ENCODE measurements at places on chromosomes 6 and 20.
A peak's percentile ranks its signal among the peaks of the same experiment; 100 is the strongest.

DNA sequence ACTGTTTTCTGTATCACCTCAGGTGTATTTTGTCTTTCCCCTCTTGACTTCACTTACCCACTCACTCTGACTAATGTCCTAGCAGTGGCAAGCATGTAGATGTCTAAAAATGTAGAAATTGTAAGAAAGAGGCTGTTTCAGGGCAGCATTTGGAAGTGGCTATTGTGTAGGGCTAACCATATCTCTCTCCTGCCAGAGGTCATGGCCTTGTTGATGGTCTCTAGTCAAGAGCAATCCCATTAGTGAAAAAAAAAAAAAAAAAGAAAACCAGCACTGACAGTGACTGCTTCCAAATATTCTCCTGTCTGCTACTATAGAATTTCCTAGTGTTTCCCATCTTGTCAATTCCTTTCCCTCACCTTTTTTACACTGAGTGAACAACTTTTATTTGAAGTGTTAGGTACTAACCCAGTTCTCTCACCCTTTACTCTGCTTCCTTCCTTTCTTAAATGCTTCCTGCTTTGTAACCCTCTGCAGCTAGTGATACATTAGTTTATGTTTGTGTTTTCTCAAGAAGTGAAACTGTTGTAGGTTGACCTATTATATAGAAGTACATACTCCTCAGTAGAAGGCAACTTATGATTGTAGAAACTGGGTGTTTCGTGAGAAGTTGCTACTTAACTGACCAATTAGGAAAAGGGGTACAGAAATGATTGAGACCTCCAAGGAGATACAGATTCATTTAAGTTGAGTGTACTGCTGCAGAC lies 174.1 kb upstream of the PTPRK start:
- no peak for DNase-seq

DNA sequence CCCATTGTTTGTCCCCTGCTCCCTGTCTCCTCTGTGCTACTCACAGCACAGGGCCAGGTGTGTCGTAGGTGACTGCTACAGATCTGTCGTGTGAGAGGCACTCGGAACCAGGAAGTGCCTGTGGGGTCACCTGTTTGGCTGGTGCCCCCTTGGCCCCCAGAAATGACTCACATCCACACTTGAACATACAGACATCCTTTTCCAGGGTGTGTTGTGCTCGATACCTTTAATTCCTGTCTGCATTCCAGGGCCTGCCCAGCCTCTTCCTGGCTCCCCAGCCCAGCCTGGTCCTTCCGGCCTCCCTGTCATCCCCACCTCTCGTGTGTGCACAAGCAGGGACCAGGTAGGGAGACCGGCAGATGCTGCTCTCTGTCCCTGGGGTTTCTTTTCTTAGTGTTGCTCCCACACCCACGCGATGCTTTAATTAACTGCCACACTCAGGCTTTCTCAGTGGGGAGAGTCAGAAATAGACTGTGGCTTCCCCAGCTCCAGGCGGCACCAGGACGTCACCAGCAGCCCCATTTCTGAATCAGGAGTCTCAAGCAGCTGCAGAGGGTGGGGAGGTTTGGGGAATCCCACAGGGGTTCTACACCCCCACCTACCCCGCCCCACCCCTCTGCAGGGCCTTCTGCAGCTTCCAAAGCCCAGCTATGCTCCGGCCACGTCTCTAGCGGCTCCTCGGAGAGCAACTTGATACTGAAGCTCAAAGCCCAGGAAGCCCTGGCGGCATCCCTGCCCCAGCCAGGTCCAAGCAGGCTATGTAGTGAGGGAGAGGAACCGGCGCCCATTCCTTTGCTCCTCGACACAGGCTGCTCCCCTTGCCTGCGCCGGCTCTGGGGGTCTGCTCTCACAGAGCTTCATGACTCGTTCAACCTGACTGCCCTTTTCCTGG lies 102.2 kb downstream of the SYCP2 start:
- no peak for DNase-seq

GRCh38 chr20:31860390-31861134 lies 9.8 kb downstream of the DUSP15 start:
- DNase-seq = no peak

GRCh38 chr6:145963216-145964068 lies 716 bp downstream of the SHPRH start:
- DNase-seq = peak; percentile 8

DNA sequence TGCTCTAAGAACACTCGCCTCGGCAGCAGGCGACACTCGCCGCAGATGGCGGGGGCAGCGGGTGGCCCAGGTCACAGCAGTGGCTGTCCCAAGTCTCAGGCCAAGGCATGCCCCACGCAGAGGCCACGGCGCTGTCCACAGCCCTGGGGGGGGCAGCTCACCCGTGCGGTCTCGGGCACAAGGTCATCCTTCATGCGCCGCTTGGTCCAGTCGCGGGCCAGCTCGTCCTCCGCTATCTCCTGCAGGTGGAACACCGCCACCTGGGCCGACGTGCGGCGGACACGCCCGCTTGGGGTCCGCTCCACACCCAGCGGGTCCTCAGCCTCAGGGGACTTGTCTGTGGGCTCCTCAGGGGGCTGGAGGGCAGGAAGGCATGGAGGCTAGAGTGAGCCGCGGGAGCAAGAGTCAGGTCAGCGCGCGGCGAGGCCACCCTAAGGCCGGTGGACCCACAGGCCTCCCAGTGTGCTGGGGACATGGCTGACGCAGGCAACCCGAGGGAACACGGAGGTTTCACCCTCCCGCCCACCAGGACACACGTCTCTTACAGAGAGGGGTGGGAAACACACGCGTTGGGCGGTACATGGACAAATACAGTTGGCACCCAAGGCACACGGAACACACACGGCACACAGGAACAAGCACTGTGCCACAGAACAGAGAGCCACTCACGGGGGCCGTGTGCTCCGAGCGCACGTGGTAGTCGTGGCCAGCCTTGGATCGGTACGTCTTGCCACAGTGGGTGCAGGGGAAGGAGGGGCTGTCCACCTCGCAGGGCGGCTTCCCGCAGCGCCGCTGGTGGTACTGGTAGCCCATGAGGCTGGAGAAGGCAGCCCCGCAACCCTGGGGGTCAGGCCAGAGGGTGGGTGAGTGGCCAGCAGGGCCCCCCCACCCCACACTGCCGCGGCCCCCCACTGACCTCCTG lies 6.5 kb upstream of the UCKL1 start:
- DNase-seq = no peak

GRCh38 chr6:101083533-101084175 lies 202.5 kb upstream of the ASCC3 start:
- DNase-seq = no peak

DNA sequence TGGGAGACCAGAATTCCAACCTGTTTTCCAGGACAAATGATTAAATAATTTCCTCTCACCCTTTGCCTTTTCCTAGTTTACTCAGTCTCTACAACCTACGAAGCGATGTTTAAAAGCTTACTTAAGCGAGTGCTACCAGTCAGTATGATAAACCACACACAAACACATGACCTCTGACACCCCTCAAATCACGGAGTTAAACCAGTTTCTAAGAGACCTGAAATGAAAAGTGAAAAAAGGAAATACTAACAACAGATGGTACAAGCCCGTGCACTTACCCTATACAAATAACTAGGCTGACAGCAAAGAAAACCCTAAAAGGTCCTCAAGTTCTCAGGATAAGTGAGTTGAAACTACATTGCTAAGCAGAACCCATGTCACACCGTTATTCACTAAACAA lies 7.7 kb downstream of the TNFRSF21 start:
- no peak for DNase-seq

- no peak for DNase-seq
These were observed 202.1 kb downstream of the NFATC2 start for GRCh38 chr20:51340451-51340840.

DNA sequence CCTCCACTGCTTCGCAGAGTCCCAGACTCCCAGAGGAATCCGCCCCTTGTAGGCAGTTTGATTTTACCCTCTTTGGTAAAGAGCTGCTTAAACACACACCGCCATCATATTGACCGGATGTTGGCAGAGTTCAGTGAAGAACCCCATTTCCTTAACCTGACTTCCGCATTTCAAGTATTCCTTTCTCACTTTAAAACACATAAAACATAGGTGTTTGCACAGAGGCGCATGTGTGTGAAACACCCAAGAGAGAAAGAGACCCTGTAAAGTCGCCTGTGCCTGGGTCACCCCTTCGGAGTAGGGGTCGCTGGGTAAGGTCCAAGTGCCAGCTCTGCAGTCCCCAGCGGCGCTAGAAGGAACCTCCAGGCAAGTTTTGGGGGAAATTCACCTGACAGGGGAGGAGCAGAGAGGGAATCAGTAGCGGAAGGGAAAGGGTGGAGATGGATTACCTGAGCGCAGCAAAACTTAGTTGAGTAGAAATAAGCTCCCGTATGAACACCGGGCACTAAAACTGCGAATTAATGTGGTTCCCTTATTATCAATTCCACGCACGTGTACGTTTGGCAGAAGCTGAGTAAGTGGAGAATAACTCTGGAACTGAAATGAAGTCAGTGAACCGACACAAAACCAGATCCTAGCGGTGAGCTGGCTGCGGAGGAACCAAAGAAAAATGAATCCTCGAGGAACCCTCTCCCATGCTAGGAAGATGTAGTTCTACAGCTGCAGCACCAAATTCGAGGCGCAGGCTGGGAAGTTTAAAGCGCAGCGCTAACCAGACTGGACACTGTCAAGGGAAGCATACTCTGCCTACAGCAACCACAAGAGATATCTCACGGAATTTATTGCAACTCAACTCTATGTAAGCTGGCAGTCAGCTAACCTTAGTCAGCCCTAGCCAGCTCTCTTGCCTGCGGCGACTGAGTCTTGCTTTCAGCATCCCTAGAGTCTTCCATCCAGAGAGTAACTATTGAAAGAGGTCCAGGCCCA lies 3.5 kb upstream of the HTR1B start:
- DNase-seq = no peak

Data from stimulated activated CD4-positive, alpha-beta T cell treated with anti-CD3 and anti-CD28 coated beads, TNF-alpha, amount 100 ng/mL, for 24 hours (primary cell).